ENCODE measurements at places on chromosomes 16 and 17. TPM values are rescaled to one million over a fixed set of nuclear protein-coding genes. Genes with fewer than 3 reads are reported as not detected.

DRC3 gene
- 0.17 TPM for total RNA-seq

DNA sequence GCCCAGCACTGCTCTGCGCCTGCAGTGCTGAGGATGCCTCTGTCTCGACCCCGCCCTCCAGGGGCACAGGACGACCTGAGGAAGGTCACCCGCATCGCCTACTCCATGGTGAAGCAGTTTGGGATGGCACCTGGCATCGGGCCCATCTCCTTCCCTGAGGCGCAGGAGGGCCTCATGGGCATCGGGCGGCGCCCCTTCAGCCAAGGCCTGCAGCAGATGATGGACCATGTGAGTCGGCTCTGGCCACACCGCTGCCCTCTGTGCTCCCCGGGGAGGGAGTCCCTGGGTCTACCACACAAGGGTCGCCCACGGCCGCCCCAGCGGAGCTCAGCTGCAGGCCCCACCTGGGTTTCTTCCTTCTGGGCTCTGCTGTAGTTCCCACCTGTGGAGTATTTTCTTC, 6.7 kb upstream of the RPL13 start:
- peaks cover under 1% of the 10 kb centered on the region for H3K36me3 ChIP-seq
- no peaks in the 10 kb centered on the region for H3K4me1 ChIP-seq
- no peak overlapping the region for H3K4me3 ChIP-seq
- no peak for DNase-seq
- H3K27ac ChIP-seq, result no peak overlapping the region

DNA sequence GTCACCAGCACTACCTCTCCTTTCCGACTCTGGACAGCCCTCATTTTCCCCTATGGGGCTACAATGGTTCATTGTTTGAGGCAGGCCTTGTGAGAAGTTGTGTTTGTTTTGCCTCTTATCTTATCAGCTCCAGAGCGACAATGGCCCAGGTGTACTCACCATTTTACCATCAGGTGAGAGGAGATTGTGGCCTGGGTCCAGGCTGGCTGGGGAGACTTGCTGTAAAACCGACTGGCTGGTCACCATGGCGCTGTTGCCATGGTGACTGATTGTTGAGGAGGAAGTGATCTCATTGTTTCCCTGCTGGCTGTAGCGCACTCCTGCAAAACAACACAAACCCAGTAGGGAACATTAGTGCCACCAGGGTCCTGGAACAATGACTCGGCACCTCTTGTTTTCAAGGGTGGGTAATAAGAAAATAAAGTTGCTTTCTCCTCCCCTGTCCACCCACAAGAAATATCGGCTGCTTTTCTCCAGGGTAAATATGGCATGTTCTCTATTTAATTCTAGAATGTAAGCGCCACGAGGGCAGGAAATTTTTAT, 34.4 kb downstream of the HNF1B start:
- H3K27me3 ChIP-seq, result peaks cover 5% of the 10 kb centered on the region
- H3K27ac ChIP-seq, result no peak overlapping the region
- DNase-seq, result no peak

OR3A3 gene
- not detected for total RNA-seq

- H3K4me3 ChIP-seq, result no peak overlapping the region
- H3K27me3 ChIP-seq, result no peaks in the 10 kb centered on the region
- no peak for DNase-seq
- no peaks in the 10 kb centered on the region for H3K4me1 ChIP-seq
- H3K27ac ChIP-seq, result no peak overlapping the region
Measured at GRCh38 chr16:9911989-9912388, 270.2 kb downstream of the GRIN2A start.

- no peak for DNase-seq
- no peaks in the 10 kb centered on the region for H3K27me3 ChIP-seq
- H3K36me3 ChIP-seq, result no peaks in the 10 kb centered on the region
Measured at GRCh38 chr16:50816901-50817555, 75.1 kb downstream of the CYLD start.

GRCh38 chr17:49848019-49848473, at the start of gene TAC4:
Gene TAC4, minus strand, starts transcription at chr17:49848069. Its CDS starts 52 bp downstream, at chr17:49848017.
- no peak within 1 kb of the TSS for H3K4me3 ChIP-seq
- DNase-seq, result no peak
- peaks cover 2% of the 10 kb centered on the region for H3K36me3 ChIP-seq
- no peak within 1 kb of the TSS for H3K27ac ChIP-seq

PABPN1L gene
- 0.84 TPM for total RNA-seq

HOXB6 gene
- total RNA-seq, result not detected

MT1H gene
- not detected for total RNA-seq

DNA sequence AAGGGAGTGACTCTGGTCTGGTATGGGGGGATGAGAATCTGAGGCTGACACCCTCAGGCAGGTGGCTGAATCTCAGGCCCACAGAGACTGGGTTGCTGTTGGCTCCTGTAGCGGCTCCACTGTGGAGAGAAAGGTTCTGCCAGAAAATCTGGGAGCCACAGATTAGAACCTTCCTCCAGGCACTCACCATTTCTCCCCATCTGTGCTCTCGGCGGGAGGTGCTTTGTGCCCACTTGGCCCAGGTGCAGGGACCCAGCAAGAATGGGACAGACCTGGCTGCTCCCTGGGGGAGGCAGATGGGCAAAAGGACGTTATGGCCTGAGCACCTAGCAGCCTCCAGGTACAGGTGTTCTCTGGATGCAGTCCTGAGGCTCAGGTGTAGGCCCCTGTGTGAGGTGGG, 20.1 kb downstream of the RAB11FIP3 start:
- H3K4me3 ChIP-seq, result no peak overlapping the region
- H3K4me1 ChIP-seq, result peaks cover 11% of the 10 kb centered on the region
- no peaks in the 10 kb centered on the region for H3K27me3 ChIP-seq

TBC1D28 gene
- total RNA-seq, result not detected

SMPD3 gene
- total RNA-seq, result 1.2 TPM

DNA sequence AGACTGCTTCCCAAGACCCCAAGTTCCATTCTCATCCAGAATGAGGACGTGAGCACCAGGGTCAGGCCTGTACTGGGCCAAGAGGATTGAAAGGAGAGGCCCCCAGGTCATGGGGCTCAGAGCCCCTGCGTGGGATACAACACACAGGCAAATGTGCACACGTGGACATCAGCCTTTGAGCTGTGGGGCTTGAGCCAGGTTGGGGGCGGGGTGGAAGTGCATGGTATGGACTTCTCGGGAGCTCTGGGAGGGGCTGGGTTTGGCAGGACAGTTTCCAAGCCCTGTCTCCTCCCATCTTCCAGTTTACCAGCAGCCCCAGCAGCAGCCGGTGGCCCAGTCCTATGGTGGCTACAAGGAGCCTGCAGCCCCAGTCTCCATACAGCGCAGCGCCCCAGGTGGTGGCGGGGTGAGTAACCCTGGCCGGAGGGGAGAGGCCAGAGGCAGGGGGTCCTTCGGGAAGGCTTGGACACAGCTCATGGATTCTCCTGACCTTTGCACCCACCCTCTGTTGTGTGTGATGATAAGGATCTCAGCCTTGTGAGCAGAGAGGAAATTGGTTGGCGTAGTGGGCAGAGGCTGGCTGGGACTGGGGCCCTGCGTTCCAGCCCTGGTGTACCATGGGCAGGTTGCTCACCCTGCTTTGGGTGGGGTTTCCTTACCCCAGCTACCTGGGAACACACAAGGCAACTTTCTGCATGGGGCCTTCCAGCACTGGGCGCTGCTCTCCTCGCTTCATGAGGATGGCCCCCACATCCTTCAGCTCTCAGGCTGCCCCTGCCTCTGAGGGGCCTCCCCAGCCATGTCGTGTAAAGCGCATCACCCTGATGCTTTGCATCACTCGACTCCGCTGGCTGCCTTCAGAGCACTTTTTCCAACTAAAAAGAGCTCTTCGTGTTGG, 10.4 kb upstream of the LASP1NB start:
- H3K27ac ChIP-seq, result no peak overlapping the region
- H3K4me3 ChIP-seq, result no peak overlapping the region
- H3K27me3 ChIP-seq, result no peaks in the 10 kb centered on the region
- peaks cover 83% of the 10 kb centered on the region for H3K36me3 ChIP-seq
- H3K4me1 ChIP-seq, result no peaks in the 10 kb centered on the region
- DNase-seq, result no peak

- no peak overlapping the region for H3K27ac ChIP-seq
- peaks cover under 1% of the 10 kb centered on the region for H3K4me1 ChIP-seq
- no peak overlapping the region for H3K4me3 ChIP-seq
- no peaks in the 10 kb centered on the region for H3K36me3 ChIP-seq
- no peak for DNase-seq
Measured at GRCh38 chr16:49405123-49405522, 31.5 kb downstream of the C16orf78 start.

- H3K27ac ChIP-seq, result no peak overlapping the region
- no peaks in the 10 kb centered on the region for H3K4me1 ChIP-seq
- H3K27me3 ChIP-seq, result no peaks in the 10 kb centered on the region
- H3K4me3 ChIP-seq, result no peak overlapping the region
- no peaks in the 10 kb centered on the region for H3K36me3 ChIP-seq
Measured at GRCh38 chr17:48307814-48308411, 122.1 kb downstream of the SKAP1 start.

Data from B cell (primary cell).